ENCODE measurements at places on chromosomes 11 and 22. TPM values are rescaled to one million over a fixed set of nuclear protein-coding genes. Genes with fewer than 3 reads are reported as not detected.

The ME3 gene
- total RNA-seq = 49.6 TPM

The CCDC73 gene
- not detected for total RNA-seq

The TMEM191B gene
- total RNA-seq = 0.46 TPM

The CHRDL2 gene
- total RNA-seq = not detected

The LDLRAD3 gene
- 35.6 TPM for total RNA-seq

The LRRN4CL gene
- total RNA-seq = 0.40 TPM

The DDTL gene
- total RNA-seq = not detected

The OR4A47 gene
- not detected for total RNA-seq

DNA sequence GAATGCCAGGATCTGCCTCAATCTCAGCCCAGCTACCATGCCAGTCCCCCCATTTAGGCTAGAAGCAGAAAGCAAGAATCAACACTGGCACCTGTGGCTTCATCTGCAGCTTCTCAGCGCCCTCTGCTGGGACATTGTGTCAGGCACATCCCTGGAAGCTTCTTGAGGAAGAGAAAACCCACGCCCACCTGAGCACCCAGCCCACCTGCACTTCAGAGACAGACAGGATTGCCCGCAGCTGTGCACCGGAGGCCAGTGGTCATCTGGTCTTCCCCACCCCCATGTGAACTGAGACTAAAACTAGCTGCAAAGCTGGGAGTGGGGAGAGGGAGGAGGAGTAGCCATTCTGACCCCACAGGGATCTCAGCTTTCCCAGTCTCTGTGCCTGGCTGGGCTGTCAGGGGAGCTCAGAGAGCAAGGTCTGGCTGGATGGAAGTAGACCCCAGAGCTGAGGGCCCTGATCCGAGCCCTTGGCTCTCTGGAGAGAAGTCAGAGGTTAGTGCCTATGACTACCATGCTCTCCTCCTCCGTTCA is 66.8 kb downstream of the FEZ1 start:
- no peak overlapping the region for H3K27ac ChIP-seq
- H3K36me3 ChIP-seq = no peaks in the 10 kb centered on the region
- DNase-seq = peak; percentile 83
- no peaks in the 10 kb centered on the region for H3K27me3 ChIP-seq
- no peak overlapping the region for H3K4me3 ChIP-seq
- no peaks in the 10 kb centered on the region for H3K4me1 ChIP-seq

DNA sequence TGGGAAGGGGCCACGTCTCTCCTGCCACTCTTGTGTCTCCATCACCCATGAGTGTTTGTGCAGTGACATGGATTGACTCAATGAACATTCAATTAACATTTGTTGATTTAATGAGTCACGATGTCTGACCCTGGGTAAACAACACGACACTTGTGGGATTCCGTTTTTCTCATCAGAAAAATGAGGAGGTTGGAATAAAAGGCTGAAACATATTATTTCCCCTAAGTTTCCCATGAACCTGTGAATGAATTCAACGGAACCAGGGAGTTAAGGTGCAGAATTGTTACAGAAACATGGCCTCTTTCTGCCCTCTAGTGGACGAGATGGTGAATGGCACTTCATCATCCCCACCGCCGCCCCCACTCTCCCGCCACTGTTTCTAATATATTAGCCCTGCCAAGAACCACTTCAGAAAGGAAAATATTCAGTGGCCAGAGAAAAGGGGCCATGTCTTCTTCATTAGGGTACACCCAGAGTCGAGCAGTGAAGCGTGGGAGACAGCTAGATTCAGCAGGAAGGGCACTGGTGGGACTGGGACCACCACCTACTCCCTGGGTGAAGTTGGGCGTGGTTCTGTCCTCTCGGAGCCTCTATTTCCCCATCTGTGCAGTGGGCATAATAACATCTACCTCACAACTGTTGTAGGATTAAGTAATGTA is 46.3 kb upstream of the SYT13 start:
- H3K4me3 ChIP-seq = no peak overlapping the region
- no peaks in the 10 kb centered on the region for H3K4me1 ChIP-seq
- H3K27me3 ChIP-seq = peaks cover 8% of the 10 kb centered on the region
- no peaks in the 10 kb centered on the region for H3K36me3 ChIP-seq

GRCh38 chr11:71255323-71255722 is 2.9 kb upstream of the SHANK2 start:
- no peak for DNase-seq
- peaks cover 8% of the 10 kb centered on the region for H3K4me1 ChIP-seq
- no peak overlapping the region for H3K27ac ChIP-seq
- H3K4me3 ChIP-seq = no peak overlapping the region
- peaks cover 56% of the 10 kb centered on the region for H3K27me3 ChIP-seq

GRCh38 chr11:122732342-122733315 is 77.1 kb downstream of the UBASH3B start:
- H3K4me3 ChIP-seq = no peak overlapping the region
- DNase-seq = no peak
- H3K27me3 ChIP-seq = no peaks in the 10 kb centered on the region
- H3K27ac ChIP-seq = no peak overlapping the region

DNA sequence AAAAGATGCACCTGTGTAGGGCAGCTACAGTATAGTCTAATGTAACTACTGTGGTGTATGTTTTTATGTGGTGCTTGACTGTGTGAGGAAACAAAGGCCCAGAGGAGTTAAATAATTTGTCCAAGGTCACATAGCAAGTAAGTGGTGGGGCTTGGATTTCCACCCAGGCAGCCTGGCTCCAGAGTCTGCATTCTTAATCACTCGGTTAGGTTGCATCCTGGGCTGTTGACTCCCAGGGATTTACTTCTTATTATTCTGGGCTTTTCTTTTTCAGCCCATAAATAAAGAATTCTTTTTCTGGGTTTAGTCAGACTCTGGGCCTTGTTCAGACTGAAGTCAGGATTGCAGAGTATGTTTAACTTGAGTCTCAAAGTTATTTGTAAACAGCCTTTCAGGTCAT is 82.1 kb downstream of the ARHGAP42 start:
- no peaks in the 10 kb centered on the region for H3K27me3 ChIP-seq
- no peaks in the 10 kb centered on the region for H3K36me3 ChIP-seq
- DNase-seq = peak; percentile 23
- no peak overlapping the region for H3K27ac ChIP-seq
- H3K4me1 ChIP-seq = peaks cover 22% of the 10 kb centered on the region

- H3K27ac ChIP-seq = no peak overlapping the region
- H3K27me3 ChIP-seq = no peaks in the 10 kb centered on the region
- no peaks in the 10 kb centered on the region for H3K4me1 ChIP-seq
- no peaks in the 10 kb centered on the region for H3K36me3 ChIP-seq
- H3K4me3 ChIP-seq = no peak overlapping the region
- DNase-seq = no peak
These were observed 35.3 kb downstream of the IGHMBP2 start for GRCh38 chr11:68938816-68939582.

GRCh38 chr22:49406879-49407587 is 420.6 kb downstream of the BRD1 start:
- no peak overlapping the region for H3K4me3 ChIP-seq
- no peaks in the 10 kb centered on the region for H3K27me3 ChIP-seq
- no peak for DNase-seq
- H3K36me3 ChIP-seq = no peaks in the 10 kb centered on the region
- H3K27ac ChIP-seq = no peak overlapping the region

GRCh38 chr22:17492247-17492646 is 71.1 kb upstream of the SLC25A18 start:
- peak overlapping the region; percentile 72 for H3K27ac ChIP-seq
- no peak for DNase-seq
- no peaks in the 10 kb centered on the region for H3K27me3 ChIP-seq
- H3K4me1 ChIP-seq = peaks cover 36% of the 10 kb centered on the region
- H3K4me3 ChIP-seq = no peak overlapping the region

DNA sequence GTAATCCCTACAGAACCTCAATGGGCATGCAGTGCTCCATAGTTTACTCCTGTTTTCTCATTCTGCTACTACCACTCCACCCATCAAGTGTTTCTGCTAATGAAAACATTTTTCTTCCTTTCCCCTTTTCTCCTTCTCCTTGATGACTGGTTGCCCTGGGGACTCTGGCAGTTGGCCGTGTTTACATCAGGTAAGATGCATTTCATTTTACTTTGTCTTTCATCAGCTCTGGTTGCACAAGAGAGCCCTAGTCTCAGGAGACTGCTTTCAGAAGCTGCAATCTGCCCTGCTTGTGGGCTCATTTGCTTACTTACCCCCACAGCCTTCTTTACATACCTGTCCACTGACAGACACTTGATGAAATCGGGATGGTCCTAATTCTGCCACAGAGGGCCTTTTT is 19.6 kb upstream of the LIMK2 start:
- no peak overlapping the region for H3K4me3 ChIP-seq
- no peak overlapping the region for H3K27ac ChIP-seq
- H3K27me3 ChIP-seq = no peaks in the 10 kb centered on the region
- H3K36me3 ChIP-seq = no peaks in the 10 kb centered on the region

DNA sequence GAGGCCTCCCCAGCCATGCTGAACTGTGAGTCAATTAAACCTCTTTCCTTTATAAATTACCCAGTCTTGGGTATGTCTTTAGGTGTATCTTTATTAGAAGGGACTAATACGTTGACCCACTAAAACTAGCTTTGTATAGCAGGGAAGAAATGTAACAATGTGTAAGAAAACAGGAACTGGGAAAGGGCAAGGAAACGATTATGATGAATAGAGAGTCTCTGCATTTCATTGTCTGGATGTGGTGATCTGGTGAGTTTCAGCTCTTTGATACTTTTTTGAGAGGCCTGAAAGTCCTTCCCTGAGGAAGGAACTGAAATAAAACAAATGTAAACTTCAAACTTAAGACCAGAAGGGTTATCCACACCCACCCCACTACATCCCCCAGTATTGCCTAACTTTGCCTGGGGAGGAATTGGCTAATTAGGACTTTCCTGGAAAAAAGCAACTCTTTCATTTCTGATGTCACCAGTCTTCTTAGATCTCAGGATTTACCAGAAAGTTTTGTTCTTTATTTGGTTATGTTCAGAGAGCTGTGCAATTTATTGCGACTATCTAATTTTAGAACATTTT is 119.0 kb downstream of the LDLRAD3 start:
- H3K27me3 ChIP-seq = no peaks in the 10 kb centered on the region
- no peak for DNase-seq
- H3K36me3 ChIP-seq = peaks cover 6% of the 10 kb centered on the region

- H3K27me3 ChIP-seq = no peaks in the 10 kb centered on the region
- no peak overlapping the region for H3K27ac ChIP-seq
- H3K4me1 ChIP-seq = peaks cover 48% of the 10 kb centered on the region
- H3K36me3 ChIP-seq = no peaks in the 10 kb centered on the region
- DNase-seq = peak; percentile 87
- no peak overlapping the region for H3K4me3 ChIP-seq
These were observed 132.7 kb upstream of the SESN3 start for GRCh38 chr11:95363708-95364107.

GRCh38 chr11:116732271-116733042 is 40.3 kb downstream of the BUD13 start:
- peaks cover 45% of the 10 kb centered on the region for H3K4me1 ChIP-seq
- DNase-seq = peak; percentile 88
- H3K36me3 ChIP-seq = no peaks in the 10 kb centered on the region
- H3K27me3 ChIP-seq = no peaks in the 10 kb centered on the region
- peak overlapping the region; percentile 17 for H3K4me3 ChIP-seq

GRCh38 chr11:57124505-57124904 is 57.2 kb upstream of the LRRC55 start:
- DNase-seq = peak; percentile 71
- no peaks in the 10 kb centered on the region for H3K36me3 ChIP-seq
- H3K4me1 ChIP-seq = peaks cover 58% of the 10 kb centered on the region

GRCh38 chr11:6681949-6682348 is 1.2 kb downstream of the MRPL17 start:
- no peak overlapping the region for H3K27ac ChIP-seq
- peak; percentile 12 for DNase-seq
- peaks cover 15% of the 10 kb centered on the region for H3K4me1 ChIP-seq
- no peaks in the 10 kb centered on the region for H3K27me3 ChIP-seq

Data from neural progenitor cell (in vitro differentiated cells).